A172 (cell line): ENCODE measurements at places on chromosomes 6 and 20. TPM values are rescaled to one million over a fixed set of nuclear protein-coding genes. Genes with fewer than 3 reads are reported as not detected.
A peak's percentile ranks its signal among the peaks of the same experiment; 100 is the strongest.

- DNase-seq = peak; percentile 26
These were observed 113.1 kb upstream of the ZNF217 start for GRCh38 chr20:53706466-53707370.

The EDN3 gene
- total RNA-seq = not detected in 2 replicates

GRCh38 chr20:50717974-50718761 lies 13.2 kb upstream of the PARD6B start:
- no peak for DNase-seq

The BPIFB2 gene
- total RNA-seq = not detected in 2 replicates

DNA sequence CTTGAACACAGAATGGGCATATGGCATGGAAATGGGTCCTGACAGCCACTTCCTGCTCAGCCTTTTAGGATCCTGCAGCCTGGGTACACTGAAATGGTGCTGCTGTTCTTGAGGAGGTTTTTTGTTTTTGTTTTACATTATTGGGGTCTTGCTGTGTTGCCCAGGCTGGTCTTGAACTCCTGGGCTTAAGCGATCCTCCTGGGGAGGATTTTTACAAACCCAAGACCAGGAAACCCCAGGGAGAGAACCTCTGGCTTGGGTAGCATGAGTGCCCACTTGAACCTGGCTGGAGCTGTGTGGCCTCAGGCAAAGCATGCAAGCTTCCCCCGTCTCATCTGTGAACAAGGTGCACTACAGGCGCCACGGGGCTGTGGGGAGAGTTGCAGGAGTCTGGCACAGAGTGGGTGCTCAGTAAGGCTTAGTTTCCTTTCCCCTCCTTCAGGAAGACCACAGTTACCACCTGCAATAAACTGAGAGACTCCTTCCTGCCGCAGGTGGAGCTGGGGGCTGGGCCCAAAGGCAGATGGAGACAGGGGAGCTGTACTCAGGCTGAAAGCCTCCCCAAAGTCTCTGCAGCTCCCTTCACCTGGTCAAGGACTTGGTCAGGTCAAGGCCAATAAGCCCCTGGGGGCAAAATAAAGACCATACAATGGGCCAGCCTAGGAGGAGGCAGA lies 1.8 kb downstream of the SLA2 start:
- DNase-seq = no peak

DNA sequence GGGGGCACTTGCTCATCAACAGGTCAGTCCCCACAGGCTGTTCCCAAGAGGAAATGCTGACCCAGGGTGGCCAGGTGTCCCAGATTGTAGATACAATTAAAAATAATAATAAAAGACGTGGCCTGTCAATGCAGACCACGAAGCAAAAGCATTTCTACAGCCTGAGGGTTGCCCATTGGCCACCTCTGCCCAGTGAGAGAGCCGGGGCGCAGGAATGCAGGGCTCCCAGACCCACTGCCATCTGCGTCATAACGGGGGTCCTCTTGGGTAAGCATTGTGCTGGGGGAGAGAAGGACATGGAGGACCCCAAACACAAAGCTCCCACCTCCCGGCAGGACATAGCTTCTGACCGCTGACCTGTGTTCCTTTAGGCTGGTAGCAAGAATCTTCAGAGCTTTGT lies 22.9 kb upstream of the AFDN start:
- no peak for DNase-seq

The LY6G5B gene
- 1.2 and 2.0 TPM in 2 replicates for total RNA-seq

The ADAT2 gene
- total RNA-seq = 1.8 and 3.1 TPM in 2 replicates

DNA sequence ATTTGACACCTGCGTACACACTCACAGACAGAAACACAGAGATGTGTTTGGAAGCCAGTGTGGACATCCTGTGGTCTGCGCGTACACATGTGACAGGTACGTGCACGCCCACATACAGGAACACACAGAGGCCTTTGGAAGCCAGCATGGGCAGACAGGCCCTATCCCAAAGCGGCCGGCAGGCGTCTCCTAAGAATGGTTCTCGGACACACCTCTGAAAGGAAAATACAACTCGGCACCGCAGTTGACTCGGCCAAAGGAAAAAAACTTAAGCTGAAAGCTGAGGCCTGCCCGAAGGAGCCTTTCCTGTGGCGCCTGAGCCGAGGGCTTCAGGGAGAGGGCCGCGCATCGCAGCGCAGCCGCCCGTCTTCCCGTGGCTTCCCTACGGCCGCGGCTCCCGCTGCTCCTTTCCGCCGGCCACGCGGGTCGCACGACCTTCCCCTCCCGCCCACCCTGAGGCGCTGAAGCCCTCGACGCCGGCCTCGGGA lies 1.4 kb upstream of the CEP43 start:
- DNase-seq = peak; percentile 55

The GABRR1 gene
- 0.02 TPM in 1 of 2 replicates, not detected in the other for total RNA-seq

- DNase-seq = no peak
These were observed 26.8 kb downstream of the ZNF451 start for GRCh38 chr6:57116776-57117175.

- DNase-seq = no peak
These were observed 54.7 kb downstream of the OR2B6 start for GRCh38 chr6:28011722-28012121.

GRCh38 chr6:175680-176079 lies 116.6 kb upstream of the DUSP22 start:
- DNase-seq = no peak

DNA sequence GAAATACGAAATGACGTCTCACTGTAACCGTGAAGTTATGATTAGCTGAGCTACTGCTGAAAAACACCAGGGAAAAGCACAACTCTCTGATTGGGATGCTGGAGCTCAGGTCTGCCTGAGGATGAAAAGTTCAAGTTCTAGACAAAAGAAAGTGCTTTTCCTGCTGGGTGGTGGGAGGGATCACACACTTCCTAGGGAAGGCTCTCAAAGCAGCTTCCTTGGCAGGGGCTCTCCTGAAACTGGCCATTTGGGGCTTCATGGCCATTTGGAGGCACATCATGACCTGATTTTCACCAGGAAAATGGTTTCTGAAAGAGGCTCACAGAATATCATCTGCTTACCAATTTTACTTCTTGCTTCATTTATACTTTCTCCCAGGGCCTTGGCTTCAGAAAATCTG lies 97.1 kb upstream of the KCNK16 start:
- no peak for DNase-seq

GRCh38 chr6:125804264-125804663 lies 13.5 kb downstream of the NCOA7 start:
- DNase-seq = no peak

GRCh38 chr6:95120984-95121383 lies 456.4 kb upstream of the MANEA start:
- DNase-seq = no peak

The PDE7B gene
- 0.05 TPM in 1 of 2 replicates, not detected in the other for total RNA-seq

- no peak for DNase-seq
These were observed 4.5 kb downstream of the TDP2 start for GRCh38 chr6:24662236-24662635.

- DNase-seq = no peak
These were observed 74.8 kb upstream of the JARID2 start for GRCh38 chr6:15171026-15171425.

DNA sequence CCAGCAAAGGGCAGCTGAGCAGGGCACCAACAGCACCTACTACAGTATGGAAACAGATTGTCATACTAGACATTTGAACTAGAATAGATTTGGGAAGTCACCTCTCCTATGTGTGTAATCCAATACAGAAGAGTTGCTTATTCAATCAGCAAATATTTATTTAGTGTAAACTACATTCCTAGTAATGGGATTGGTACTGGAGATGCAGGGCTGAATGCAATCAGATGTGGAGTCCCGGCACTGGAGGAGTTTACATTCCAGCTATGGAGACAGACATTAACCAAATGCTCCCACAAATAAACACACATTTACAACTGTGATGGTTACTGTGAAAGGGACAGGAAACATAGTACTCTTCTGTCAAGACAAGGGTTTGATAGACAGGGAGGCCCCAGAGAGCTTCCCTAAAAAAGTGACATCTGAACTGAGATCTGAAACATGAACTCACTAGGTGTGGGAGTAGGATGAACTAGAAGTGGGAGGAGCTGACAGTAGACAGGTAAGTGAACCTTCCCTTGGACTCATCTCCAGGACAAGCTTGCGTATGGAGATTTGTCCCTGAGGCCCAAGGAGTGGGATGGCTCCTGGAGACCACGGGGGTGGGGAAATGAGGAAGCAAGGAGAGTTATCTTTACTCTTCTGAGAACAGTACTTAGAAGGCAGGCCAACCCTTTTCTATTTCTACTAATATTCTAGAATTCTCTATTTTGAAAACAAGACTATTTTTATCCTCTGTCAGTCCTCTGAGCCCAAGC lies 420.5 kb downstream of the MAFB start:
- no peak for DNase-seq

- DNase-seq = no peak
These were observed 90.8 kb upstream of the TENT5A start for GRCh38 chr6:81843302-81843701.

- no peak for DNase-seq
These were observed 31.5 kb upstream of the SRSF6 start for GRCh38 chr20:43426172-43426571.

The ELOVL5 gene
- 57.3 and 74.4 TPM in 2 replicates for total RNA-seq

DNA sequence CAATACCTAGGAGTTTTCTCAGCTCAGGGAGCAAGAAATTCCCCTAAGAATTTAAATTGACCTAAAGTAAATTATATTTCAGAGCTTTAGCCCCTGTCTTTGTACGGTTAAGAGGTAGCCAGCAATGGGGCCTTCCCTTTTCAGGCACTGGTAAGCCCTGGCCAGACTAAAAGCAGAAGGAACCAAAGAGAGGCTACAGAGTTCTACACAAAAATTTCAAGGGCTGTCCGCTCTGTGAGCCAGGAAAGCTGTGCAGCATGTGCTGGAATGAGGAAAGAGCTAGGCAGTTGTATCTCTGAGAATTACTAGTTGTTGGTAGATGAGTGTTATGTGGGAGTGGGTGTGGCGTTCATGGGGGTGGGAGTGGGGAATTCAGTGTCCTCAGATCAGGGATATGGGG lies 96.3 kb upstream of the MAFB start:
- no peak for DNase-seq

The CDYL gene
- total RNA-seq = 28.9 and 32.0 TPM in 2 replicates

The DOK5 gene
- total RNA-seq = not detected in 2 replicates

GRCh38 chr6:26351544-26351953 lies 13.4 kb upstream of the BTN3A2 start:
- DNase-seq = peak; percentile 99

The KIAA1755 gene
- 0.57 and 0.69 TPM in 2 replicates for total RNA-seq

DNA sequence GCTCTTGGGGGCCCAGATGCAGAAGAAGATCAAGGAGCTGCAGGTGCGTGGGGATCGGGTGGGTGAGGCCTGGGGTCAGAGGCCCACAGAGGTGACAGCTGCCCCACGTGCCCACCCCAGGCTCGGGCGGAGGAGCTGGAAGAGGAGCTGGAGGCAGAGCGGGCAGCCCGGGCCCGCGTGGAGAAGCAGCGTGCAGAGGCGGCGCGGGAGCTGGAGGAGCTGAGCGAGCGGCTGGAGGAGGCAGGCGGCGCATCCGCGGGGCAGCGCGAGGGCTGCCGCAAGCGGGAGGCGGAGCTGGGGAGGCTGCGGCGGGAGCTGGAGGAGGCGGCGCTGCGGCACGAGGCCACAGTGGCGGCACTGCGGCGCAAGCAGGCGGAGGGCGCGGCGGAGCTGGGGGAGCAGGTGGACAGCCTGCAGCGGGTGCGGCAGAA lies 41.5 kb downstream of the MYH7B start:
- DNase-seq = no peak

The SLC22A7 gene
- not detected in 2 replicates for total RNA-seq

DNA sequence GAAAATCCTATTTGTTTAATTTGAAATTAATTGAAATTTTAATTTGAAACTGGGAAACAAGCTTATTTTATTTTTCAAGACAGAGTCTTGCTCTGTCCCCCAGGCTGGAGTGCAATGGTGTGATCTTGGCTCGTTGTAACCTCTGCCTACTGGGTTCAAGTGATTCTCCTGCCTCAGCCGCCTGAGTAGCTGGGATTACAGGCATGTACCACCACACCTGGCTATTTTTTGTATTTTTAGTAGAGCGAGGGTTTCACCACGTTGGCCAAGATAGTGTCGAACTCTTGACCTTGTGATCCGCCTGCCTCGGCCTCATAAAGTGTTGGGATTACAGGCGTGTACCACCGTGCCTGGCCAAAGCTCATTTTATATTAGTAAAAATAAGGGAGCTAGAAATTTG lies 4.2 kb downstream of the SRSF3 start:
- no peak for DNase-seq

The SIGLEC1 gene
- total RNA-seq = 0.07 TPM in 1 of 2 replicates, not detected in the other

DNA sequence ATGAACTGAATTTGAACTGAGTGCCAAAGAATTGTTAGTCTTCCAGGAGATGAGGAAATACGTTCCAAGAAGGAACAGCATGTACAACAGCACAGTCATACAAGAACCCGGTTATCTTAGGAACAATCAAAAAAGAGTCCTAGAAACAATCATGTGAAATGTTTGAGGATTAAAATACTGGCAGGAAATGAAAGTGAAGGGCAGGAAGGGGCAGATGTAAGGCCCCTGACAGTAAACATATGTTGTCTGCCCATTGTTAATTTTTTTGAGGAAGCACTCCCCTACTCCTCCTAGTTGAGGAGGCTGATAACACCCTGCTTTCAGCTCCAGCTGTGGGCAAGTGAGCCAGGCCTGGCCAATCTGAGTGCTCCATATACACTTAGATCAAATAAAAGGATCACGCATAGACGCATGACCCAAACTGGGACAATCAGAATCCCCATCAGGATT lies 220.9 kb downstream of the HACE1 start:
- DNase-seq = no peak

The EDEM2 gene
- 32.8 and 34.4 TPM in 2 replicates for total RNA-seq

DNA sequence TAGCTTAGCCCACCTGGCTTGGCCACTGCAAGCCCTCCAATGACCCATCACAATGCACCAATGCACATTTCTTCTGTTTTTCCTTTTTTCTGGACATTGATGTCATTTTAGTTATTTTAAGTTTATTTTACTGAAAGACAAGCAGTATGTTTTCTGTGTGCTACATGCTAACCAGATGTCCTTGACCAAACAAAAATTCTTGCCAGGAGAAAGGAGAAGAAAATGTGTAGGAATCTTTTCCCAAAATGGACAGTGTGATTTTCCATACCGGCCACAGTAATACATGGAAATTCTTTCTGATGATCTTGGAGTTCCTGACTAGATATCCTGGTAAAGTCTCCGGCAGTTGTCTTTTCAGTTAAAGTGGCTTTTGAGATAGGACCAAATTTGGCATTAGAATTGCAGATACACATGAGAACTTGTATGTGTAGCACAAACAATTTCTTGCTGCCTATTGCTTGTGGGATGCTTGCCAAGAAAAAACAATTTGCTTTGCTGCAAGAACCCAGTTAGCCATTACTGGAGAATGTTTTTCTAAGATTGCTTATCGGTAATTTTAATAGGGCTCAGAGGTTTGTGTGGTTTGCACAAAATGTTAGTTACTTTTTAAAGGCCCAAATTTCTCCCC lies 696.5 kb upstream of the CITED2 start:
- DNase-seq = peak; percentile 82

The TFAP2B gene
- not detected in 2 replicates for total RNA-seq

DNA sequence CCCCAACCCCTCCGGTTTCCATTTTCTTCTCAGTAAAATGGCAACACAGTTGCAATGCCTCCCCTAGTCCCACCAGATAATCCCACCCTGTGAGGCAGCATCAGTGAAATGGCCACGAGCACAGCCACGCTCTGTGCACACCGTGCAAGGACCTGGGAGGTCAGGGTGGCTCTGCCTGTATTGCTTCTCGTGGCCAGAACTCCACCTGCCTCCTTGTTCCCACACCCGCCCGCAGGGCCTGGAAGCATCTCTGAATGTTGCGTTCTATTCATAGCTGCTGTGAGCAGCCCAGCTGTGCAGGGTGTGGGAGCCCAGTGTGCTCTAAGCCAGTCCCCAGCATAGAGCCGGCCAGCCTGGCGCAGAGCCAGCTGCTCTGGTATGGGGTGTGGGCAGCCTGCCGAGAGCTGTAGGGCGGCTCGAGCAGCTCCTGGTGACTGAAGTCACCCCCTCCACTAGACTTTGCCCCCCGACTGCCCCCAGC lies 161.1 kb downstream of the DLL1 start:
- DNase-seq = peak; percentile 11

- peak; percentile 32 for DNase-seq
These were observed 142.2 kb downstream of the MOXD1 start for GRCh38 chr6:132259070-132259469.

The GGTLC1 gene
- not detected in 2 replicates for total RNA-seq

The GNAS-AS1 gene
- total RNA-seq = 1.1 and 1.8 TPM in 2 replicates
